ENCODE measurements at places on chromosomes 5 and 9.

DNA sequence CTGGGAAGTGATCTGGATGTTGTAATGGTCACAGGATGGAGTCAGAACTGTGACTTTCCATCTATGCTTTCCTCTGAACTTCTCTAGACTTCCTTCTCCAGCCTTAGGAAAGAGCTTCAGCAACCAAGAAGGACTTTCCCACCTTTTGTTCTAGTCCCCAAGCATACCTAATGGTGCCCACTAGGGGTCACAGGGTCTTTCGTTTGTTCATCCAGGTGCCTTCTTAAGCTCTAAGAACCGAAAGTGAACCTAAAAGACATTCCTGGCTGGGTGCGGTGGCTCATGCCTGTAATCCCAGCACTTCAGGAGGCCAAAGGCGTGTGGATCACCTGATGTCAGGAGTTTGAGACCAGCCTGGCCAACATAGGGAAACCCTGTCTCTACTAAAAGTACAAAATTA, 1.8 kb upstream of the WNT8A start:
- no peak for DNase-seq

- peak; percentile 22 for DNase-seq
These were observed 72.5 kb downstream of the AP3B1 start for GRCh38 chr5:78221964-78222451.

GRCh38 chr9:120394058-120394669, 185.8 kb downstream of the CDK5RAP2 start:
- DNase-seq = peak; percentile 78

DNA sequence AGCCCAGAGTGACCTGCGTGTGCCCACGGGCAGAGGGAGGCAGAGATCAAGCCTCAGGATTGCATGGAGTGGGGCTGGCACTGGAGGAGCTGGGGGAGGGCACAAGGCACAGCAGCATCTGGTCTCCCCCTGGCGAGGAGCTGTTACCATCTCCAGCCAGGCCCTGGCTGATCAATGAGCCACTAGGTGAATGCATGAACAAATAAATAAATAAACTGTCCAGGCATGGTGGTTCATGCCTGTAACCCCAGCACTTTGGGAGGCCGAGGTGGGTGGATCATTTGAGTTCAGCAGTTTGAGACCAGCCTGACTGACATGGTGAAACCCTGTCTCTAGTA, 14.3 kb upstream of the PSMB7 start:
- DNase-seq = no peak

- no peak for DNase-seq
These were observed 30.3 kb downstream of the ANGPTL2 start for GRCh38 chr9:127092041-127092608.

- DNase-seq = no peak
These were observed 313.9 kb downstream of the TLE1 start for GRCh38 chr9:81375187-81376100.

GRCh38 chr5:140322751-140323731, 20.1 kb upstream of the PFDN1 start:
- DNase-seq = no peak

DNA sequence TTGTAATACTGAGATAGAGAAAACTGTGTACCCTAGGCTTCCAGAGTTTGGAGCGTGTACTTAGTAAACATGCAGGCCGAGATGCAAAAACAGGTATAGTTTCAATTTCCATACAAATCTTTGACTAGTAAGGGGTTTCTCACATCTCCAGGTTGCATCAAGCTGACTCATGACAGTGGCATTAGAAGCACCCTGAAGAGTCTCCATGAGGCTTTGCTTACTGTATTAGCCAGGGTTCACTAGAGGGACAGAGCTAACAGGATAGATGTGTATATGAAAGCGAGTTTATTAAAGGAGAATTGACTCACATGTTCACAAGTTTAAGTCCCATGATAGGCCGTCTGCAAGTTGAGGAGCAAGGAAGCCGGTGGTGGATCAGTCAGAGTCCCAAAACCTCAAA, 275.3 kb upstream of the CDH6 start:
- DNase-seq = no peak

- no peak for DNase-seq
These were observed 1.8 kb downstream of the OTP start for GRCh38 chr5:77636641-77637169.

DNA sequence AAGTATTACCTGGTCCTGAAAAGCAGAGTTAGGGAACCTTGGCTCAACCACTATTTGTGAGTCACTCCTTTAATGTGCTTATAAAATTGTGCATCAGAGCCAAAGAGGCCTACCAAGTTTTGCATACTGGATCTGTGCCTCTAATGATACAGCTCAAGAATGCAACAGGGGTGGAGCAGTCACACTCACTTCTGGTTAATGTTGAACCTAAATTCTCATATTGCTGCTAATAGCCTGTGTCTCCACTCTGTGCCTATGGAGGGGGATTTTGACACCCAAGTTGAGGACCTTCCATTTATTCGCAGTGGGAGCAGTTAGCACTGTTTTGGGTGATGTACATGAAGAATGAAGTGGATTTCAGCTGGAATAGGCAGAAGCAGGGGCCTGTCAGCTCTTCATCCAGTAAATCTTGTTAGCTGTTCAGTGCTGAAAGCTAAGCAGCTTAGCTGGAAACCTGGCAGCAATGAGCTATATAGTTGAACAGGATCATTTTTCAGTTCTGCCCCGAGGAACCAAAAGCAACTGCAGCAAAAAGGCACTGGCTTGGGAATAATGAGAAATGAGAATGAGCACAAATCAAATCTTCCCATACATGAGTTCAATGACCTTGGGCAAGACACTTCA, 9.7 kb downstream of the SH3TC2 start:
- DNase-seq = no peak

DNA sequence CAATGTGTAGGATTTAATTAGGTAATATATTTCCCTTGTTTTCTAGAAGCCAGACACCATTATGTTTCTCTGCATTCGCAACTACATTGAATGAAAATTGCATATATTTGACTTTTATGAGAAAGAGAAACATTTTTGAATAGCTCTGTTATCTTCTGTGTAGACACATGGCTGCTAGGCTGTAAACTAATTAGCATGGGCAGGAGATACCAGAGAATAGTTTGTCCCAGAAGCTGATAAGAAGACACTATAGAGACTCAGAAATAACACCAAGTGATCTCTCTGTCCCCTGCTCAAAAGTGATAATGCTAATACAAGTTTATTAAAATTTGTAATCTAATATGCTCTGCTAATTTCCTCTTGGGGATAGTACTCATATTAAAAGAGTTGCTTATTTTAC, 198.0 kb upstream of the TUSC1 start:
- DNase-seq = no peak

GRCh38 chr9:35026671-35027070, 37.1 kb downstream of the DNAJB5 start:
- DNase-seq = no peak

- DNase-seq = no peak
These were observed 39.0 kb downstream of the CACNA1B start for GRCh38 chr9:137916540-137916939.

- no peak for DNase-seq
These were observed 79.9 kb downstream of the TAF11L14 start for GRCh38 chr5:17714186-17714585.

- DNase-seq = no peak
These were observed 148.9 kb upstream of the RUSC2 start for GRCh38 chr9:35341021-35341420.

DNA sequence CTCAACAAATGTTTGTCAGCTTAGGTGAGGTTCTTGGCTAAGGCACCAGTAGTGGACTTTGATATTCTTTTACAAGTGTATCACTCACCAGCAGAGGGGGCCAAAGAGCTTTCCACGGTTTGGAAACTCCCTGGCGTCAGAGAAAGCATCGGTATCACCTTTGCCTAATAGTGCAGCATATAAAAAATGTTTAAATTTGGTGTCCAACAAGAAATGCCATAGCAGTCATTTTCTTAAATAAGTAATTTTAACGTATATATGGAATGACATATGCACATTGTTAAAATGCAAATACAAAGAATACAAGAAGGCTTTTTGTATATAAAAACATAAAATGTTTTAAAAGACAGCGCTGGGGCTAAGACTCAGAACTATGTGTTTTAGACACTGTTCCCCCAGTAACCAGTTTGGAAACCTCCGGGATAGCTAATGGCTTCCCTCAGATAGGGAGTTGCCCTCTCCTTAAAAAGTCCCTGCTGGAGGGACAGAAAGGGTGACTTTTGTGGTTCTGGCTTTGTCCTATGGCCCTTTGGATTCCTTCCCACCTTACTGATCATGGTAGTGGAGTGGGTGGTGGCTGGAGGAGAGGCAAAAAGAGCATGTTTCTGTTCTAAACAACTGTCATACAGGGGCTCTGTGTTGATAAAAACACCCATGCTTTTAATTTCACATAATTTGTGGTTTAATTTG, 124.6 kb downstream of the GPBP1 start:
- DNase-seq = peak; percentile 91

GRCh38 chr5:51632027-51632426, 248.8 kb downstream of the ISL1 start:
- DNase-seq = no peak

GRCh38 chr9:92563116-92564100, 27.6 kb upstream of the ECM2 start:
- DNase-seq = no peak

GRCh38 chr5:116583862-116584222, 9.2 kb upstream of the SEMA6A start:
- no peak for DNase-seq

DNA sequence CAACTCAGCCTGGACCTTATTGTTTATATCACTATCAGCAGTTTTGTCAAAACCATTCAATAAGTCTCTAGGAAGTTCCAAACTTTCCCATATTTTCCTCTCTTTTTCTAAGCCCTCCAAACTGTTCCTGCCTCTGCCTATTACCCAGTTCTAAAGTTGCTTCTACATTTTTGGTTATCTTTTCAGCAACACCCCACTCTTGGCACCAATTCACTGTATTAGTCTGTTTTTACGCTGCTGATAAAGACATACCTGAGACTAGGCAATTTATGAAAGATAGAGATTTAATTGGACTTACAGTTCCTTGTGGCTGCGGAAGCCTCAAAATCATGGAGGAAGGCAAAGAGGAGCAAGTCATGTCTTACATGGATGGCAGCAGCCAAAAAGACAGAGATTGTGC, 744.4 kb upstream of the ADAMTS16 start:
- DNase-seq = no peak

DNA sequence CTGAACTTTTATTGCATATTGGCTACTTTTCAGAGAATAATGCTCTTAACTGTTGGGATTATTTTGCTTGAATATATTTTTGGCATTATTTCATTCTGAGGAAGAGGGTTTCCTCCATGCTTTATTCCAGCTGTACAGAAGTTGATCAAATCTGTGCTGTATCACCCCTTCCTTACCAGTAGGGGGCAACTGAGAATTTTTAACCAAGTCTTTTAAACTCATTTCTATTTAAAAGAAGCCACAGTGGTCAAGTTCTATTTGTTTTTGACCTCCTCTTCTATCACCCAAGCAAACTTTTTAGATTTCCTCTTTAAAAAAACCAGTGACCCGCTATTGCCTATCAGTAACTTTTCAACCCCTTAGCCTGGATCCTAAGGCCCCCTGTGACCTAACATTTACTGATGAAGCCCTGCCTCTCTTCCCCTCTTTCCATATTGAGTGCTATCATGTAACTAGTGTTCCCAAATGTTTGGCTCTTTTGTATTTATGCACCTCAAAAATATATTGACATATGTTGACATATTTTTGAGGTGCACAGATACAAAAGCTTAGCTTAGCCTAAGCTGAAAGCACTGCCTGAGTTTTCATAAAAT, 80.6 kb downstream of the FBXO4 start:
- no peak for DNase-seq

DNA sequence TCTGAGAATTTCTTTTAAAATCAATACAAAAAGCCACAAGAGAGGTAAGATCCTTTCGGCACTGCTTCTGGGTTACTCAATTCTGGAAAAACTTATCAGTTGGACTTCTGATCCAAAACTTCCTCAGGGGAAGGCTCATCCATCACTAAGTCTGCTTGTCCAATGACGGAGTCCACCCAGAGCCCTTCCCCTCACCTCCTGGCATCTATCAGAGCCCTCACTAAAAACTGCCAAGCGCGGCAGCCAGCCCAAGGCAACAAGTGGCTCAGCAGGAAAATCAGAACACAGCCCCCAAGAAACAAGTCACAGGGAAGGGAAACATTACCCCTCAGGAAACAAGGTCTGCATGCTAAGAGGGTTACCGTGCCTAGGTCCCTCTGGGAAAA, 869 bp upstream of the ESM1 start:
- no peak for DNase-seq

GRCh38 chr9:131848570-131849160, 108.8 kb upstream of the RAPGEF1 start:
- no peak for DNase-seq

- DNase-seq = no peak
These were observed 237.5 kb upstream of the ADRA1B start for GRCh38 chr5:159678657-159679392.

- DNase-seq = no peak
These were observed 32.9 kb downstream of the SCAI start for GRCh38 chr9:125110464-125110863.

- peak; percentile 73 for DNase-seq
These were observed 6.1 kb downstream of the S100Z start for GRCh38 chr5:76855961-76856360.

- no peak for DNase-seq
These were observed 292.8 kb upstream of the KLF4 start for GRCh38 chr9:107782381-107782780.

DNA sequence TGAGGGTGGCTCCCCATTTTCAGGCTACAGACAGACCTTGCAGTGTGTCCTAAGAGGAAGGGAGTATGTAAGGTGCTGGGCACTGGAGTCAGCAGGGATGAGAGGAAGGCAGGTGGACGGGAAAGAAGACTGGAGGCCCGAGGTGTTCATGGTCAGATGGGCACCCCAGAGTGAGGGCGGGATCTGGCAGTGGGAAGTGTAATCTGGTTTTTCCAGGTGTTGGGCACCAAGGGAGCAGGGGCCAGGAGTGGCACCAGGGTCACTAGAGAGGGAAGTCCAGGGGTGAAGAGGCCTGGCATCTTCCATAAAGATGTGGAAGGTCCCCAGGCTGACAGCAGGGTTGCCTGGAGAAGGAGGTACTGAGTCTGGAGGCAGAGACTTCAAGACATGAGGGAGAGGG, 29.7 kb downstream of the PITX1 start:
- no peak for DNase-seq

GRCh38 chr5:51968756-51969155, 585.5 kb downstream of the ISL1 start:
- no peak for DNase-seq

Data from activated CD8-positive, alpha-beta T cell treated with anti-CD3 and anti-CD28 coated beads, Interleukin-2, amount 10 ng/mL, durations not matched to agents 7 days and 5 days (primary cell).